Stimulated activated CD8-positive, alpha-beta memory T cell treated with anti-CD3 and anti-CD28 coated beads, Interleukin-7, amount 100 ng/mL, for 1 hour (primary cell): ENCODE measurements at places on chromosomes 2 and 18.

DNA sequence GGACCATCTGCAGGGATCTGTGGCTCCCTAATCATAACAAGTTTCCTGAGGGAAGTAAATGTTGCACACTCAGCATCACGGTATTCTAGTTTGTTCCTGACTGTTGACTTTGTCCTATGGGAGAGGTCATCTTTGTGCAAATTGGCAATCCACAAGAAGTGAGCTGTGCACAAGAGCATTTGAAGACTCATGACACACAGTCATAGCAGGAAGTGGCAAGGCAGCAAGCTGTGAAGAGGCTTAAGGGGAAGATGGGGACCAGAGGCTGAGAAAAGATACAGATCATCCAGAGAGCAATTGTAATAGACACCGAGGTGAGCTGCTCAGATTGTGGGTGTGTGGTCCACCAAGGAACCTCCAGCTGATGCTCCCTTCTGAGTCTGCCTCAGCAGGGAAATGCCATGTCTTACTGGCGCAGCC is 2.7 kb downstream of the TNP1 start:
- no peak for DNase-seq

DNA sequence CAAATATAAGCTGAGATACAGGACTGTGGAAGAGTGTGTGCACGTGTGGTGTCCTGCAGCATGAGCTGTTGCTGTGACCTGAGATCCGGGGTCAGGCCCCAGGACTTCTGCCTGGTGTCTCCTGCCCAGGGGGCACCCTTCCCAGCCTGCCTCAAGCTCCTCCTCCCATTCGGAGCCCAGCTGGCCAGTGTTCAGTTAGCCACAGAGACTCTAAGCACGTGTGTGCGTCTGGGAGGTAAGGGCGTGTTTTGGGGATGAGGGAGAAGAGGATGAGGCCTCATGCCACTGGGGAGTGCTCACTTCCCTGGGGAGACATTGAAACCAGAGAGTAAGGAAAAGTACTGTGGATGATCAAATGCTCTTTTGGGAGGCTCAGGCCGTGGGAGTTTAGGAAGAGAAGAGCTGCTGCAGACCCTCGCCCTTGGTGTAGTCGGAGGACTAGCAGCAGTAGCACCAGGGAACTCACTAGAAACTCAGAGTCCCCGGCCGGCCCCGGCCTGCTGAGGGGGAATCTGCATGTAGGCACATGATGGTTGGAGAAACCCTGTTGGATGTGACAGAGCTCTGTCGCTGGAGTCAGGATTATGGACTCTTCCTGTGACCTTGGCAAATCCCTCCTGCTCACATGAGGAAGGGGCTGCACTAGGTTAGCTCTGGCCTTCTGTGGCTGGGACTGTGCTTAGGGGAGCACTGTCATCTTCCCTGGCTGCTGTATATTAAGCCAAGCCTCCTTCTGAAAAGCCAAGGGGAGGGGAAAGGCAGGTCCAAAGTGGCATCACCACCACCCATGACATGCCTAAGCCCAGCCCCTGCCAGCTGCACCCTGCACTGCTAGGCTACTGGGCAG is 231.1 kb downstream of the DYSF start:
- no peak for DNase-seq

DNA sequence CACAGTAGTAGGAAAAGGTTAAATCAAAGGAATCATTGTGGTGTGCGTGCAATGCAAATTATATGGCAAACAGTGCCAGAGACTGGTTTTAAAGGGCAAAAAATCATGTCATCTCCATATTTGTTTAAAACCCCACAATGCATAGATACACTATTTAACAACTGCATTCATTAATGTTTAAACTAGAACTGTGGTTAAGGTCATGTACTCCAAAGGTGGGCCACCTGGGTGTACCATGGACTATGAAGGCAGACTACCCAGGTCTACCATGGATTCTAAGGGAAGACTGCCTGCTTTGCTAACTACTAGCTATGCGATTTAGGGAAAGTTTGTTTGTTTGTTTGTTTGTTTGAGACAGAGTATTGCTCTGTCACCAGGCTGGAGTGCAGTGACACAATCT is 356.3 kb downstream of the ZEB2 start:
- DNase-seq: no peak

GRCh38 chr2:202763916-202764315 is 107.7 kb downstream of the ICA1L start:
- no peak for DNase-seq

GRCh38 chr2:104685591-104685990 is 168.3 kb upstream of the POU3F3 start:
- no peak for DNase-seq

DNA sequence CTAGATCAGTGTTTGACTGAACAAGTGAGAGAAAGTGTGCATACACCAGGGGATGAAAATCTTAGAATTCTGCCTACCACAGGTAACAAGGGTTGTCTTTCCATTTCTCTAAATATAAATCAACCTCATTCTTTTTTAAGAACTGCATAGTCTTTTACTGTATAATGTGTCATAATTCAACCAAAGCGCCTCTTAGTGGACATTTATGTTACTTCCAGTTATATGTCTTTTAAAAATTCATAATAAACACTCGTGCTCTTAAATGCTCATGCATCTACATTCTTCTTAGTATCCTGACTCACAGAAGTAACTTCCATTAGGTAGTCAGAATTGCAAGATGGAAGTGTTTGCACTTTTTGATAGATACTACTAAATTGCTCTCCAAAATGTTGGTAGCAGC is 76.2 kb downstream of the CHRNA1 start:
- DNase-seq: no peak

DNA sequence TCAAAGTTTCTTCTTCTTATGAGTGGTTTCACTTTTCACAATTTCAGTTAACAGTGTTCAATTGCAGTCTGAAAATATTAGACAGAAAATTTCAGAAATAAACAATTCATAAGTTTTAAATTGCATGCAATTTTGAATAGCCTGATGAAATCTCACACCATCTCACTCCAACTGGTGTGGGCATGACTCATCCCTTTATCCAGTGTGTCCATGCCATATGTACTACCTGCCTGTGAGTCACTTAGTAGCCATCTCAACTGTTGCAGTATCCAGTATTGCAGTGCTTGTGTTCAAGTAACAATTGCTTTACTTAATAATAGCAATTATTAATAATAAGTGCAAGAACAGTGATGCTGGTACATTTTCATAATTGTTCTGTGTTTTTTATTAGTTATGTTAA is 1202.5 kb downstream of the DSC3 start:
- DNase-seq: no peak

DNA sequence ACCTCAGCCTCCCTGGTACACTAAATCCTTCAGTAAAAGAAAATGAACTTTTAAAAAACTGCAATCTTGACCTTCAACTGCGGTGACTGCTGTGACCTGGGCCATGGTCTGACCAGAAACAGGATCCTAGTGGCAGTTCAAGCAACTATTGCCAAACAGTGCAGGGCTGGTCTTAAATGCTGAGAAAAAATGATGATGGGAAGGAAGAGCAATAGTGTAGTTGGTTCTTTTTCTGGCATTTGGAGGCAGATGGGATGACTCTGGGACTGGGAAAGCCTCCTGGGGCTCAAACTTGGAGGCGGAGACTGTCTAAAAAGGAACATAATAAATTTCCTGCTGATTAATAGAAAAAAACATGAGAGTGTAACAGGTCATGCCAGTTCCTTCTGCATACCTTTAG is 45.4 kb downstream of the CHN1 start:
- DNase-seq: no peak

- no peak for DNase-seq
Observed at GRCh38 chr2:120552800-120553481, 182.7 kb upstream of the GLI2 start.

GRCh38 chr2:18446715-18447114 is 113.7 kb downstream of the RDH14 start:
- no peak for DNase-seq

DNA sequence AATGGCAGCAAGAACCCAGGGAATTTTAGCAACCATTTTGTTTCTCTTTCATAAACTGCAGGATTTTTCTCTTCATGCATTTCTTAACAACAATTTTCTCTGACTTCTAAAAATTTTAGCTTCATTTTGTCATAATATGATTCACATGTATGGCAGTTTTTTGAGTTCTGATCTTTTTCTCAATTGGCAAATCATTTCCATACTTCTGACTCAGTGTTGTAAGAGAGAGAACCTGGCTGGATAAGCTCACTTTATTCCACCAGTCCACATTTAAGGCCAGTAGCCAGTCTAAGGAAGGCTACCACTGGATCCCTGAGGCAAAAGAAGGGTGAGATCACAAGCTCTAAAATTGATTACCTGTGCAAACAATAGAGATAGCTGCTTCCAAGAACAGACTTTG is 42.8 kb upstream of the COL3A1 start:
- DNase-seq: no peak

DNA sequence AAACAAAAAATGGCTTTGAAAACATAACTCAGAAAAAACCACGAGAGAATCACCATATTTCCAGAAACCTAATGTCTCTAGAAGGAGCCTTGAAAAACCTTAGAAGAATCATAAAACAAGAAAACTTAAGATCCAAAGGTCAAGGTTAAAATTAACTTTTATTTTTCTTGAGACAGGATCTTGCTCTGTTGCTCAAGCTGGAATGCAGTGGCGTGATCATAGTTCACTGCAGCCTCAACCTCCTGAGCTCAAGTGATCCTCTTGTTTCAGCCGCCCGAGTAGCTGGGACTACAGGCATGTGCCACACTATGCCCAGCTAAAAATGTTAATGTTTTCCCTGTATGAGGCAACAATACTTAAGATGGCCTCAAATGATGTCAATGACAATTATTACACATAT is 254.2 kb upstream of the SESTD1 start:
- DNase-seq: no peak

- DNase-seq: no peak
Observed at GRCh38 chr2:175167076-175167791, 769 bp downstream of the ATF2 start.

DNA sequence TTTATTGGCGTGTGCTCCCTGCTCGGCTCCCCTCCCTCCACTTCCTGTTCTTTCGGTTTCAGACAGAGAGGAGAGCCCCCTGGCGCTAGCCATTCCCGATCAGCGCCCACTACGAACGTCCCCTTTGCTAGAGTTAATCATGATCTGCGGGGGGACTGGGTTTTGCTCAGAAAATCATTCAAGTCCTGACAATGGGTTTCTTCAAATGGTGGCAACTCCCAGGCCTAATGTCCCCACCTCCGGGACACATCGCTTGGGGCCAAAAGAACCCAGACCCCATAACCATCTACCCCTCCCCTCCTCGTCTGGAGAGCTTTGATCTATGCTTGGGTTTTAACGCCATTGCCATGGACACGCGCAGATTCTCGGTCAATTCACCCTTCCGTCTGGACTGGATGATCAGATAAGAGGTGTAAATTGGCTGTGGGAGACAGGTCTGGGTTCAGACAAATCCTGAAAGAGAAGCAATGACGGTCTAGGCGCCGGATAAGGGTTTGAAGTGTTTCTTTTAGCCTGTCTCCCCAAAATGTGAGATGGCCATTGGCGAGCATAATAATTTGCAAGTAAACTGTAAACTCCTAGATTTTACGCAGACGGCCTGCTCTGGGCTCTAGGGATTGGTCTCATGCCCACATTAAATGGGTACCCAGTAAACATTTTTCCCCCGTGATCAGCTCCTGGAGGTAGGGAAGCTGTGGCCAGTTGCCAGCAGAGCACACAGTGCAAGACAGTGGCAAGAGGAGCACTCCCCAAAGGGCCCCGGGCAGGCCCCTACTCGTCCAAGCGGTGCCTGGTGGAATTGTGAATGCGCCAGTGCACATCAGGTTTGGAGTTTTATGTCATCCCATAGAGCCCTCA is 4.7 kb downstream of the NRP2 start:
- no peak for DNase-seq
